ENCODE measurements at places on chromosomes 7 and 10.

DNA sequence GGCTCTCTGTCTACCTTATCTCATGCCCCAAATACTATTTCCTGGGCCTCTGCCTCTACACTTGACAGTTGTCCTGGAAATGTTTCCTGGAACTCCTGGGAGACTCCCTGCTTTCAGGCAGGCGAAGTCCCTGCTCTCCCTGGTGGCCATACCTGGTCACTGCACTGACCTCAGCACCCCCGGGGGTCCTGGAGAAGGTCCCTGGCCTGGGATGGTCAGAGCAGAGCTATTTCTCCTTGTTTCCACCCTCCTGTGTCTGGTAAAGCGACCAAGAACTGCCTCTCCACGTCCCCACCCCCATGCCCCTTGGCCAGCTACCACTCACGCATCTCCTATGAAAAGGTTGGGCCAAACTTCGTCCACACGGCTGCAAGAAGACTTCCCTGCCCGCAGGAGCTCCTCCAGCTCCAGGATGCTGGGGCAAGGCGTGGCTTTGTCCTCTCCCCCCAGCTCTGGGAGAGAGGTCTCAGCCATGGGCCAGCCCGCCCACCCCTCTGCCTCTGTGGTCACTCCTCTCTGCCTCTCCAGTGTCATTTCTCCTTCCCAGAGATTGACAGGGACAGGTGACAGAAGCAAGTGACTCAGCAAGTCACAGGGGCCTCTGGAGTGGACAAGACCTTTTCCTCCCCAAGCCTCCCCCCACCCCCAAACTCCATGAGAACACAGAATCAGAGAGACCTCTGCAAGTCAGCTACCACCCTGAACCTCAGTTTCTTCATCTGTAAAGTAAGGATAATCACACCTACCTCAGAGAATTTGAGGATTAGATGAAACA is 2.6 kb upstream of the SAMD8 start:
- no peak for DNase-seq

DNA sequence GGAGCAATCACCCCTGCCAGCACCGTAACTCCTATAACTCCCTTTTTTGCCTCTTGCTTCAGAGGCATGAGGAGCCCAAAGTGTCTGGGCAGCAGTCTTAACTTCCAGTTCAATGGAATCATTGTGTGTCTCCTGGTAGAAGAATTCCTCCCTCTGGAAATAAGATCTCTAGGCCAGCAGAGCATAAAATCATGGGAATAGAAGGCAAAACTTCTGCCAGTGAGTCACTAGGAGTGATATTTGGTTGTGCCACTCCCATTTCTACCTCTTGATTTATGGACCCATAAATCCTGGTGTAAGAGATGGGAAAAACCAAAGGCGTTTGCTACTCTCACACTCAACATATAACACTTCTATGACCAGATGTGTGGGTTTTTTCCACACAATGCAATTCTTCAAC is 104.9 kb upstream of the FAM180A start:
- no peak for DNase-seq

DNA sequence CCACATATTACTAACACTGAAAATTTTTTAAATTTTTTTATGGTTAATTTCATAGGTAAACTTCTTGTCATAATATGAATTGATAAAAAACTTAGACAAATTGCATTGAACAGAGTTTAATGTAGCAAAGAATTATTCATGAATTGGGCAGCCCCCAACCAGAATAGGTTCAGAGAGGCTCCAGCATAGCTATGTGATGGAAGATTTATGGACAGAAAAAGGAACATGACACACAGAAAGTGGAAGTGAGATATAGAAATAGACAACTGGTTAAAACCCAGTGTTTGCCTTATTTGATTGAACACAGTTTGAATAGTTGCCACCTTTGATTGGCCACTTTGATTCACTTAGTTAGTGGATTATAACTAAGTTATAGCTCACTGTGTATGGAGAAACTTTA is 87.2 kb downstream of the AHR start:
- no peak for DNase-seq

GRCh38 chr10:61341008-61341407 is 112.2 kb downstream of the TMEM26 start:
- no peak for DNase-seq

GRCh38 chr10:97684866-97685394 is 2.1 kb downstream of the AVPI1 start:
- no peak for DNase-seq

DNA sequence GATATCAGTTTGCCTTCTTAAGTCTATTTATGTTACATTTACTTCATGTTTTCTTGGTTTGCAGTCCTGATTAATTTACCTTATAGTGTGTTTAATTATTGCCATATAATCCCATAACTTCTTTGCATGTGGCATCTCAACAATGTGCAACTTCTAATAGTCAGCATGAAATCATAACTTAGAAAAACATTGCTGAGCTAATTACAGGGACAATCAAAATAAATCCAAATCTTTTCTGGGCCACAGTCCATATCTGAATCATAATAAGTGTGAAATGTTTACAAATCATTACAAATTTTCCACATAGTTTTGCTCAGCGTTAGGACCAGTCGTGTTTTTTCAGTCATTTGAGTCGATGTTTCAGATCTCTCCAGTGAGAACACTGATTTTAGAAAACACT is 29.1 kb upstream of the CABCOCO1 start:
- no peak for DNase-seq

GRCh38 chr7:12719141-12719919 is 31.9 kb downstream of the ARL4A start:
- no peak for DNase-seq

Measured in NAMALWA (cell line).